Activated CD4-positive, alpha-beta T cell treated with anti-CD3 and anti-CD28 coated beads, Interleukin-2, amount 10 ng/mL, durations not matched to agents 24 days and 14 days (primary cell): ENCODE measurements at places on chromosomes 6 and 20. TPM values are rescaled to one million over a fixed set of nuclear protein-coding genes. Genes with fewer than 3 reads are reported as not detected.

RAET1L gene
- total RNA-seq, result not detected in 2 replicates

MYLIP gene
- total RNA-seq, result 18.3 and 18.5 TPM in 2 replicates

SNAP91 gene
- not detected in 2 replicates for total RNA-seq

DDO gene
- not detected in 2 replicates for total RNA-seq

BIRC7 gene
- total RNA-seq, result not detected in 2 replicates

TTK gene
- 21.9 and 22.4 TPM in 2 replicates for total RNA-seq

DCDC2 gene
- not detected in 2 replicates for total RNA-seq

PPP1R14C gene
- 0.19 and 0.21 TPM in 2 replicates for total RNA-seq

TRIM26 gene
- 58.3 and 60.1 TPM in 2 replicates for total RNA-seq
